Peyer's patch (tissue), 4 donors: ENCODE measurements at places on chromosomes 3 and 15.

GRCh38 chr3:13539671-13540070 lies 9.3 kb upstream of the FBLN2 start:
- no peaks in the 10 kb centered on the region for H3K4me1 ChIP-seq
- H3K4me3 ChIP-seq: no peak overlapping the region
- H3K36me3 ChIP-seq: no peaks in the 10 kb centered on the region
- no peak for DNase-seq

- H3K36me3 ChIP-seq: no peaks in the 10 kb centered on the region
- DNase-seq: peak; percentile 72
- H3K27ac ChIP-seq: peak overlapping the region; percentile 50
Observed at GRCh38 chr3:46929324-46929723, 47.2 kb downstream of the CCDC12 start.

GRCh38 chr15:59444081-59444835 lies 6.3 kb downstream of the FAM81A start:
- no peaks in the 10 kb centered on the region for H3K36me3 ChIP-seq
- H3K4me3 ChIP-seq: no peak overlapping the region
- no peaks in the 10 kb centered on the region for H3K4me1 ChIP-seq
- H3K27ac ChIP-seq: no peak overlapping the region
- H3K27me3 ChIP-seq: no peaks in the 10 kb centered on the region

DNA sequence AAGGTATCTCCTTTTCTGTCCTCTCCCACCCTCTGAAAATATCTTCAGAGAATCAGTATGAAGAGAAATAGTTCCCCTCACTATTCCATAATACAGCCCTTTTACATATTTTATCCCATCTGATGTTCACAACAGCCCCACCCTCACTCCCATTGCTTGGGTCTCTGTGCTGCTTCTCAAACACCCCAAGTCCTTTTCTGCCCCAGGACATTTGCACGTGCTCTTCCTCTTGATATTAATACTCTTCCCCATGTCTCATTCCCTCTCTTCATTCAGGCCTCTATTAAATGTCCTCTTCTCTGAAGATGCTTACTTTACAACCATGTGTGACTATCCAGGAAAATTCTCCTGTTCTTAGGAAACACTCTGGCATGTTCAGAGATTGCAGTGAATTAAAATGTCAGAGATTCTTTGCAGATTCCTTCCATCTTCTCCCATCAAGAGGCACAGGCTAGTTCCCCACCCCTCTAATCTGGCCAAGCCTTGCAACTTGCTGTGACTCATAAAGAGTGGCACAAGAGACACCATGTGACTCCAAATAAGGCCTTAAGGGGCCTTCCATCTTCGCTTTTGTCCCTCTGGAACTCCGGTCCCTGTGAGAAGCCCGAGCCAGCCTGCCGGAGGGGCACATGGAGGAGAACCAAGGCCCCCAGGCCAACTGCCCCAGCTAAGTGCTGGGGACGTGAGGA lies 128.5 kb downstream of the CHSY1 start:
- H3K27me3 ChIP-seq: no peaks in the 10 kb centered on the region
- no peak overlapping the region for H3K4me3 ChIP-seq
- H3K27ac ChIP-seq: no peak overlapping the region
- DNase-seq: no peak
- no peaks in the 10 kb centered on the region for H3K36me3 ChIP-seq
- peaks cover 31% of the 10 kb centered on the region for H3K4me1 ChIP-seq

DNA sequence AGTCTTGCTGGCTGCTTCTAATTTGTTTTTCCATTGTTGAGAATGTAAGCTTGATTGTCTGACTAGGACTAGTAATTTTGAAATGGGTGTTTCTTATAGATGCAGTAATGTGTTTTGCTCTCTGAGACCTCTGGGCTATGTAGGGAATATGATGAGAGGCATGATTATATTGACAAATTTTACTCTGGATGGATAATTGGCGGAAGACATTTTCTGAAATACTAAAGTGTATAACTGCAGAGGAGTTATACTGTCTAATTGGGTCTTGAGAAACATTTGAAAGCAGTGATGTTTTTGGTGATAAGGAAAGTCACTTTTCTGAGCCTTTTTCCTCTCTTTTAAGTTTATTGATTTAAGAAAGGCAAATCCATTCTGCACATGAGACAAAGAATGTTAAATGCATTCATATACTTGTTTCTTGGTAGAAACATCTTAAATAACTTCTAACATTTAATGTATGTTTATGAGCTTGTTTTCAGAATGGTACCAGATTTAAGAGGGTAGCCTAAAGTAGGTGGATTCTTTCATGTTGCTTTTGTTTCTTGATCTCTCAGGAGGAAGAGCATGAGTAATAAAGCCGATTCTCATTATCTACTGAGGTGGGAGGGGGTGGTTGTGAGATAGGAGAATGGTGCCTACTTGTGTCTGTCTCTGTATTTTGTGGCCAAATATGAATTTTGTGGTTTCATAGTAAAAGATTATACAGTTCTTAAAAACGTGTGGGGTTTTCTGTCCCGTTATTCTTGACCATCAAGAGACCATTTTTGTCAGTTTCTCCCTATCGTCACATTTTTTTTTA lies 2.0 kb downstream of the ATP2C1 start:
- no peak overlapping the region for H3K4me3 ChIP-seq
- H3K27me3 ChIP-seq: no peaks in the 10 kb centered on the region
- H3K4me1 ChIP-seq: no peaks in the 10 kb centered on the region
- no peak overlapping the region for H3K27ac ChIP-seq

DNA sequence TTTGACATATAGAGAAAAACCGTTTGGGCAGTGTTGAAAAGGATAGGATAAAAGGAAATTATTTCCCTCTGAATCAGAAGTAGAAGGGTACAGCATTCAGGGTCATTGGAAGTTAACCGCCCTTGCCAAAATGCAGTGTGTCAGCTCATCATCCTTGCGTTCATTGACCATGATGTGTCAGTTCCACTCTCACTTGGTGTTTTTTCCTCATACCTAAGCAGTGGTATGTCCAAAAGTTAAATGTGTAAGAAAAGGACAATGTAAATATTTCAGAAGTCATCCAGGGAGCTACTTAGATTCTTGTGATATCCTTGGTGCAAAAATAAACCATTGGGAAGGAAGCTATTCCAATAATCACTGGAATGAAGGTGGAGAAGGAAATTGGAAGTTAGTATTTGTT lies 50.7 kb downstream of the MAP6D1 start:
- H3K27ac ChIP-seq: no peak overlapping the region
- DNase-seq: no peak
- H3K27me3 ChIP-seq: no peaks in the 10 kb centered on the region
- peaks cover 48% of the 10 kb centered on the region for H3K36me3 ChIP-seq
- H3K4me3 ChIP-seq: no peak overlapping the region

DNA sequence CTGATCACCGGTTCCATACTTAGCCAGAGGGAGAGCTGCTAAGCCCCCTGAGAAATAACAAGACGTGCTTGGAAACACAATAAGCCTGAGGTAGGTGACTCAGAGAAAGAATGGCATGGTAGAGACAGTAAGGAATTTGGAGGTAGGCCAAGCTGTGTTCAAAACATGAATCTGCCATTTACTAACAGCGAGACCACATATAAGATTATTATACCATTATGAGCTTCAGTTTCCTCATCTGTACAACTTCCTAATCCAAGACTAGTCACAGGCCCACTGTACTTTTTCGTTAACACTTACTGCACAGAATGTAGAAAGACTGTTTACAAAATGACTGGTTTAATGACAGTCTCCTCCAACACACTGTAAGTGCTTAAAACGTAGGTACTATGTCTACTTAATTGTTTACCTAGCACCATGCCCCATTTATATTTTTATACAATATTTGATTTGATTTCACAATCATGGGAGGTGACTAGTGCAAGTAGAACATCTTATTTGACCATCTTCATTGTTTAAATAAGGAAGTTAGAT lies 25.7 kb downstream of the ATOSA start:
- H3K4me3 ChIP-seq: no peak overlapping the region
- peak overlapping the region; percentile 42 for H3K27ac ChIP-seq
- peaks cover 17% of the 10 kb centered on the region for H3K36me3 ChIP-seq
- H3K4me1 ChIP-seq: no peaks in the 10 kb centered on the region
- H3K27me3 ChIP-seq: no peaks in the 10 kb centered on the region
